ENCODE measurements at places on chromosomes 16 and 17.

DNA sequence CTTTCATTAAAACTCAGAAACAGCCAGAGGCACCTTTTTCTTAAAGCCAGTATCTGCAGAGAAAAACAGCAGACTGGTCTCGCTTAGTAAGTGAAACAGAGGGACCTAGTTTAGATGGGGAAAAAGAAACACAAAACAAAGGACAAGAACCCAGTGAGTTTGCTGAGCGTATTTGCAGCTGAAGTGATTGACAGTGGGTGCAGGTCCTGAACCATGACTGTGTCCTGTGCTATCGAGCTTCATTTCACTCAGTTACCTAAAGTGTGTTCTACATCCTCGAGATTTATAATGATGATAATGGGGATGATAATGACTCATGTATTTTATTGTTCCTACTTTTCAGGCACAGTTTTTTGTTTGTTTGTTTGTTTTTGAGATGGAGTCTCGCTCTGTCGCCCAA is 31.7 kb upstream of the WFIKKN2 start:
- no peak for DNase-seq

DNA sequence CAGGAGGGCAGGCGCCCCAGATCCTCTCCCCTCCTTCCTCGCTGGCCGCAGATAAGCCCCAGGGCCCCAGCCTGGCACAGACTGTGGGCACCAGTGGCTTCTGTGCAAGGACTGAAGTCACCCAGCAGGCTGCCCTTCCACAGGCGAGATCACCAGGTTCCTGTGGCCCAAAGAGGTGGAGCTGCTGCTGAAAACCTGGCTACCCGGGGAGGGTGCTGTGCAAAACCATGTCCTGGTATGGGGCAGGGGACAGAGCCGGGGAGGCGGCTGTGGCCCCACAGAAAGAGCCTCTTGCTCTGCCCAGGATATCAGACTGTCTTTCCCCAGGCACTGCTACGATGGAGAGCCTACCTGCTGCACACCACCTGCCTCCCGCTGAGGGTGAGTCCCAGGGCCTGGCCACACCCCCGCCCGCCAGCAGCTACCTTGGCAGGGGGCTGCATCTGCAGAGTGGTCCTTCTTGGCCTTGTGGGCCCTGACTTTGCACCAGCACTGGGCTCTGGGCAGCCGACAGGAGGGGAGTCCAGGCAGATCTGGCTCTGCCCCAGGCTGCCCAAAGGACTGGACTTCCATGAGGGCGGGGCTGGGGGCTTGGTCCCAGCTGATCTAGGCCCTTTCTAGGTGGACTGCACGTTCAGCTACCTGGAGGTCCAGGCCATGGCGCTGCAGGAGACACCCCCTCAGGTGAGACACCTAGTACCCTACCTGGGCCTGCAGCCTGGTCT is 615 bp downstream of the CARMIL2 start:
- DNase-seq = no peak

DNA sequence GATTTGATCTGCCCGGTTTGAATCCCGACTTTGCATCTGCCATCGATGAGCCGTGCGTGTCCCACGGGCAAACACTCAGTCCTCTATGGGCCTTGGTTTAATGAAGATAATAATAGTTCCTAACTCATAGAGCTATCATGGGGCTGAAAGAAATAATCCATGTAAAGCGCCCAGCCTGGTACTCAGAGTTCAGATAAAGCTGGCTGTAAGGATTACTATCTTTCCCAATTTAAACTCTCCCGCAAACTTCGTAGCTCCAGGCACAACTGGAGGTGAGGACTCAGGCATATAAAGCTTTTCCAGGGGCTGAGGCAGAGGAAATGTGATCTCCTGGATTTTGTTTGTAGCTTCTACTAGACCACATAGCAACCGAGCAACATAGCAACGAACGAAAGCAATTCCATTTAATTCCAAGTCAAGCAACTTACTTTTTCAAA is 16.3 kb downstream of the ALOX15 start:
- DNase-seq = no peak

DNA sequence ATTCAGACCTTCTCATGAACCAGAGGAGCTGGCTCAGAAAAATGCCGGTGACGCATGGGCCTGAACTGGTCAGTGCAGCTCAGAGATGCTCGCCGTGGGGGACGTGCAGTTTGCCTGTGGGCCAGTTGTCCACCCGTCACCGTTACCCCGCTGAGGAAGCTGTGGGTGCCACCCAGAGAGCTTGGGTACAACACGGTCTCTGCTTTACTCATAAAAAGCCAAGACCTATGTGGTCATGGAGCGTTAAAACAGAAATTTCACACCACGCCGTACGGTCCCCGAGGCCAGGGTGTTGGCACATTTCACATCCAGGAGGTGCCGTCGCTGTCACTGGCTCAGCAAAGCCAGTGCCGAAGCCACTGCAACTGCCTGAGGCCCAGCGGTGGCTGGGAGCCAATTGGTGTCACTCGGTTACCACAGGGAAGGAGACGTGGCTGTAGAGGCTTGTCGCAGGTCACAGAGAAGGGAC is 120.9 kb downstream of the METRNL start:
- no peak for DNase-seq

DNA sequence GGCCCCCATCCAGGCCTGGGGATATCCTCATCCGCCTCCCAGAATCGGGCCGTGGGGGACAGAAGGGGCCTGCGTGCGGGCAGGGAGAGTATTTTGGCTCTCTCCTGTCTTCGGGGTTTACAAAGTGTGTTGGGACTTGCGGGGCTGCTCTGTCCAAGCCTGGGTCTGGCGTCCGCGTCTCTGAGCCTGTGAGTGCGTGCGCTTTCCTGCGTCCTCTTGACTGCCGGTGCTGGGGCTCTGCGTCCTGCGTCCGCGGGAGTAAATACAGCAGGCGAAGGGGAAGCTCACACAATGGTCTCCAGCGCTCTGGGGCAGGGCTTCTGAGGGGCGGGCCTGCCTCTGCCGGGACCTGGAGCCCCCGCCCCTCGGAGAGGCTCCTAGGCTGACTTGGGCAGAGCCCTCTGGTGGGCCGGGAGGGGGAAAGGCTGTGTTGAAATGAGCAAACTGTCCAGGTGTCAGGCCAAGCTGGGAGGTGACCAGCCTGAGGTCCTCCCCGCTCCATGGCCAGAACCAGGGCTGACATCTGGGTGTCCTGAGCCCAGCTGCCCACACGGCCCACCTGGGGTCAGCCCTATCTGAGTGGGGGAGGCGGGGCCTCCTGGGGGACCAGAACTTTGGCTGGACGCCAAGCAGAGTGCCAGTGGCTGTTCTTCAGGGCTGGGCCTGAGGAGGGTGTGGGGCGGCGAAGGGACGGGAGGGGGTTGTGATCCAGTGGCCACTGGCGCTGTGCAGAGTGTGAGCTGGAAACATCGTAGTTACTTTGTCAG is 233.6 kb downstream of the SEC14L1 start:
- no peak for DNase-seq

DNA sequence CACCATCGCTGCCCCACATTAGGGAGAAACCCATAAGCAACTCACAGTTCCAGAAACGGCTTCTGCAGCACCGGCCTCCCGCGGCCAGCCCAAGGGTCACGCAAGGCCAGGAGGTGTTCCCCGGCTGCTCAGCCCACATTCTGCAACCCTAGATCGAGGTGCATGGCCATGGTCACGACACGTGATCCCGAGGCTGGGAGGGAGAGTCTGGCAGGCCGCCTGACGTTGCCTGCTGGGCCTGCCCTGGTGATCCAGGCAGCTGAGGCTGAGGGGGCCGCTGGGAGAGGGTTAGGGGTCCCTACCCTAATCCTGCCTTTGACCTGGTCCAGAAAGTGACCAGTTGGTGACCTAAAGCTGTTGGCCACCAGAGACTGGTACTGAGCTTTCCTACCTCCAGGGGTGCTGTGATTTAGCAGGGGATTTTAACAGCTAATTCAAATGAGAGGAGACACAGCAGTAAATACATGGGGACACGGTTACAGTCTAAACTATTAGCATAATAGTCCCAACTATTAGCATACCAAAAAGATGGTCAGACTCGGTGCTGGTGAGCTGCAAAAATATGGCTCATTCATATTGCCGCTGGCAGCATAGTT is 97.4 kb upstream of the CIBAR2 start:
- DNase-seq = no peak

DNA sequence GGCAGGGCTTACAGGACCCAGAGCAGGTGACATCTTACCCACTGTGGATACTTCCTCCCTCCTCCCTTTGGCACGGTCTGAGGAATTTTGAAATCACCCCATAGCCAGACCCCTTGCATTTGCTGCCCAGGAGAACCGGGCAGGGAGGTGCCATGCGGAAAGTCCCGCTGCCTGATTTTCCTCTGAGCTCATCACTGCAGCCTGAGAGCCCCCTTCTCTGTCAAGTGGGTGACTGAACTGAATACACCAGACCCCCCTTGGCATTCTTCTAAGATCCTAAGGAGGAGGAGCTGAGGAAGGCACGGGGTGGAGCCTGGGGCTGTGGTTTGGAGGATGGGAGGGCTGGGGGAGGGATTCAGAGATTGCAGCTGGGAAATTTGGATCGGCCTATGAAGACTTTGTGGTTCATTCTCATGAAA is 173.4 kb downstream of the RAB11FIP4 start:
- DNase-seq = no peak

DNA sequence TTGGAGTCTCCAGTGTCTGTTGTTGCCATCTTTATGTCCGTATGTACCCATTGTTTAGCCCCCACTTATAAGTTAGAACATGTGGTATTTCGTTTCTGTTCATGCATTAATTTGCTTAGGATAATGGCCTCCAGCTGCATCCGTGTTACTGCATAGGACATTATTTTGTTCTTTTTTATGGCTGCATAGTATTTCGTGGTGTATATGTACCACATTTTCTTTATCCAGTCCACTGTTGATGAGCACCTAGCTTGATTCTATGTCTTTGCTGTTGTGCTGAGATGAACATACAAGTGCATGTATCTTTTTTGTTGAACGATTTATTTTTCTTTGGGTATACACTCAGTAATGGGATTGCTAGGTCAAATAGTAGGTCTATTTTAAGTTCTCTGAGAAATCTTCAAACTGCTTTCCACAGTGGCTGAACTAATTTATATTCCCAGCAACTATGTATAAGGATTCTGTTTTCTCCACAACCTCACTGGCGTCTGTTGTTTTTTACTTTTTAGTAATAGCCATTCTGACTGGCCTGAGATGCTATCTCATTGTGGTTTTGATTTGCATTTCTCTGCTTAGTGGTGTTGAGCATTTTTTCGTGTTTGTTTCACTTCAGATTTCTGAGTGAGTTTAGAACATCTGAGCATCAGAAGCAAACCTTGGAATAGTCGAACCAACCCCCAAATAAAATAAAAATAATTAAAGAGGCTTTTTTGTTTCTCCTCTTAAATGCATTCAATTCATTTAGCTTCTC is 304.7 kb downstream of the ZFHX3 start:
- no peak for DNase-seq

GRCh38 chr17:67151717-67152116 is 93.3 kb downstream of the HELZ start:
- DNase-seq = no peak

GRCh38 chr17:17668775-17669579 is 12.3 kb upstream of the RAI1 start:
- DNase-seq = peak; percentile 67

DNA sequence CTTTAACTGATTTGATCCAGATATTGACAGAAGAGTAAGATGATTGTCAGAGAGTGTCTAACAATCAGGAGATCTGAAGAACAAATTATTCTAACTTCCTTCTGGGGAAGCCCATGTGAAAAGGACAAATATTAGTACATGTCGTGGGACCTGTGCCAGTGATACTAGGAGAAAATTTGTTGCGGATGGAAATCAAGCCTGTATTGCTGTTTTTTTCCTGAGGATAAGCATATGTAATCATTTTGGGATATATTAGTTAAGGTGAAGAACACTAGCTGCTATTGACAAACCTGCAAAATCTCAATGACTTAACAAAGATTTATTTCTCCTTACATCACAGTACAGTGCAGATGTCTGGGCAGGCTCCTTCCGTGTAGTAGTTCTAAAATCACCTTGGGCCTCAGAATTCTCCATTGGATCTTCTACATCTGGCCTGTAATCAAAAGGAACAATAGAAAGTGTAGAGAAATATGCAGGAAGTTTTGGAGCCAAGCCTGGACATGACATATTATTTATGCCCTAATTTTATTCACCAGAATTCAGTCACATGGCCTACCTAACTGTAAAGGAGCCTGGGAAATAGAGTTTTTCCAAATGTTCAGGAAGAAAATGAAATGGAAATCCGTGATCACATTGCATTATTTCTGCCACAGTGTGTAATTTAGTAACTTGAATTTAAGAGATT is 58.3 kb downstream of the CYB561 start:
- DNase-seq = no peak

DNA sequence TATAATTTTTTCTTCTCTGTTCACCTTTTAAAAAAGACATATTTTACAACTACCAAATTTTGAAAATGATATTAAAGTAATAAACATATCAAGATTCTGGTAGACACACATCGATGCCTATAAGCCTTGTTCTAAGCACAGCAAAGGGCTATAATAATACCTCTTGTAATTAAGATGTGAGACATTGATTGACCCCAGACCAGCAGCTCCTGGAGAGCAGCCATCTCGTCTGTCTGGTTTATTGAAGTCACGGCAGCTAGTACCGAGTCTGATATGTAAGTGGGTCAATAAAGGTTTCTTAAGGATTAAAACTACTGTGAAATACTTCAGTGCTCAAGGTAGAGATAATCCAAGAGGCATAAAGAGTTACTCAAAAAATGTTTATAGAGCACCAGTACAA is 76.1 kb downstream of the C17orf58 start:
- DNase-seq = no peak

DNA sequence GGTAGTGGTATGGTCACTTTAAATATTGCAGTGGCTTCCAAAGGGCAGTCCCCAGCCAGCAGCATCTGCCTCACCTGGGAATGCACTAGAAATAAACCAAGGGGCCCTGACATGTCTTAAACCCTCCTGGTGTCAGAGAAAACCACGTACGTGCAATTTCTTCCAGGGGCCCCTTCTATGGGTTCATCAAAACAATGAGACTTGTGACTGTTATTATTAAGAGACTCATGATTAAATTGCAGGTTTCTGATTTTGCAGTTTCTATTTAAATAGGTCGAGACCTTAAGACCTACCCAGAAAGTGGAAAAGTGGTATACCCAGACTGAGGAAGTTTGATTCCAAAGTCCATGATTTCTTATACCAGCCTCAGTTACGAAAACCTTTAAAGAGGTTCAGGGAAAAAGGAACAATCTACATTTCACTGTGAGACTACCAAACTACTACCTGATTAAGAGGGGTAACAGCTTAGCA is 746 bp upstream of the POLG2 start:
- DNase-seq = no peak

GRCh38 chr17:77943971-77944370 is 14.5 kb upstream of the TNRC6C start:
- DNase-seq = no peak

DNA sequence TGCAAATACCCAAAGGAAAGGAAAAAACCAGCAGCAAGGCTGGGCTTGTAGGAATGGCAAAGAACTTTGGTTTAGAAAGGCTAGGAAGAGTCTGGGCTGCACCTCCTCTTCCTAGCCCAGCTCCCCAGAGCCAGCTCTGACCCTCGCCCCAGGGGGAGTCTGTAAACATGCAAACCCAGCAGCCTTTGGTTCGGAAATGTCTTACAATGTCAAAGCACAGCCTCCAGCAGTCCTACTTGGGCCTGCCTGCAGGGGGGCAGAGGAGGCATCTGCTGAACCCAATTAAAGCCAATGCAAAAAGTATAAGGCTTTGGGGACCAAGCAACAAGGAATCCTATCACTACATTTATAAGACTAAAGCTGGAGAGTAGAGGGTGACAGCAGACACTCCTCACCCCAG is 5.0 kb upstream of the FTSJ3 start:
- no peak for DNase-seq

Data from SHP77 (cell line).